ENCODE measurements at places on chromosomes 3 and 15. TPM values are rescaled to one million over a fixed set of nuclear protein-coding genes. Genes with fewer than 3 reads are reported as not detected.

STAB1 gene
- 68.6 TPM for total RNA-seq

OIP5 gene
- total RNA-seq, result 4.6 TPM

CCR4 gene
- 1.2 TPM for total RNA-seq

GHSR gene
- total RNA-seq, result not detected

MFAP1 gene
- 27.5 TPM for total RNA-seq

AHSG gene
- total RNA-seq, result not detected

MYLK gene
- 600 TPM for total RNA-seq

RASGRP1 gene
- total RNA-seq, result 7.6 TPM

CHRD gene
- 8.0 TPM for total RNA-seq

MYRIP gene
- 4.8 TPM for total RNA-seq

SOX14 gene
- total RNA-seq, result 0.80 TPM

BRPF1 gene
- 43.5 TPM for total RNA-seq

SEMA3F gene
- 71.8 TPM for total RNA-seq

ALDH1A3 gene
- total RNA-seq, result 240 TPM

EFHB gene
- 0.96 TPM for total RNA-seq

CD96 gene
- total RNA-seq, result 2.2 TPM

IMP3 gene
- total RNA-seq, result 277 TPM

NMNAT3 gene
- 11.9 TPM for total RNA-seq

RASGRF1 gene
- total RNA-seq, result 0.09 TPM

GATM gene
- 254 TPM for total RNA-seq

IGSF10 gene
- total RNA-seq, result 5.4 TPM

CIDEC gene
- total RNA-seq, result 3.5 TPM

CHRNA7 gene
- 9.3 TPM for total RNA-seq

LRRC34 gene
- 5.4 TPM for total RNA-seq

CHRNA5 gene
- 2.0 TPM for total RNA-seq

FHIT gene
- total RNA-seq, result 10.4 TPM

OR5K2 gene
- total RNA-seq, result not detected

TGM4 gene
- 2,264 TPM for total RNA-seq

DGKG gene
- total RNA-seq, result 1.2 TPM

PFN2 gene
- 66.5 TPM for total RNA-seq

PSTPIP1 gene
- total RNA-seq, result 7.0 TPM

CCDC80 gene
- 2.7 TPM for total RNA-seq

GABRR3 gene
- not detected for total RNA-seq

C3orf49 gene
- total RNA-seq, result not detected

CD200 gene
- total RNA-seq, result 5.2 TPM

GOLIM4 gene
- 25.5 TPM for total RNA-seq

GOLGA6L9 gene
- 5.4 TPM for total RNA-seq

SHF gene
- 11.2 TPM for total RNA-seq

SLC9C1 gene
- 0.91 TPM for total RNA-seq

CHRFAM7A gene
- total RNA-seq, result 16.4 TPM

CCDC54 gene
- total RNA-seq, result 5.4 TPM

TNNC1 gene
- 109 TPM for total RNA-seq

PCSK6 gene
- 4.4 TPM for total RNA-seq

CEMIP gene
- 1.6 TPM for total RNA-seq

ARPP21 gene
- total RNA-seq, result not detected

STRC gene
- total RNA-seq, result 1.3 TPM
